Activated T-helper 1 cell treated with Interleukin-2 at 50 U/mL for 16 hours (primary cell): ENCODE measurements at places on chromosomes 4 and X.

DNA sequence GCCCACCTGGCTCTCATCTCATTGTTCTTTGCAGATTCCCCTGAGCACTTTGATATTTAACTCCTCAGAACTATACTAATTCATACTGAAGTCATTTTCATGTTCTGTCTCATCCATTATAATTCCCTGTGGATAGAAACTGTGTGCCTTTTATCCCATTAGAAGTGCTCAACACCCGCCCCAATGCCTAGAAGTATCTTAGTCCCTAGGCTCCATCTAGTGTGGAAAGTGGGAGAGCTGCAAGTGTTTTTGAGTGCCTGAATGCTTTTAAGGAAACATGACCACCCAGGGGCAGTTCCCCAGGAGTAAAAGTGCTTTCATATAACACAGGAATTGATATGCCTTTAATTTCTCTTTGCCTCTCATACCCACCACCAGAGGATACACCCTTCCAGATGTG is 117.0 kb downstream of the CHRDL1 start:
- no peak for DNase-seq

- DNase-seq: no peak
Measured at GRCh38 chr4:148634476-148634875, 192.3 kb upstream of the NR3C2 start.

DNA sequence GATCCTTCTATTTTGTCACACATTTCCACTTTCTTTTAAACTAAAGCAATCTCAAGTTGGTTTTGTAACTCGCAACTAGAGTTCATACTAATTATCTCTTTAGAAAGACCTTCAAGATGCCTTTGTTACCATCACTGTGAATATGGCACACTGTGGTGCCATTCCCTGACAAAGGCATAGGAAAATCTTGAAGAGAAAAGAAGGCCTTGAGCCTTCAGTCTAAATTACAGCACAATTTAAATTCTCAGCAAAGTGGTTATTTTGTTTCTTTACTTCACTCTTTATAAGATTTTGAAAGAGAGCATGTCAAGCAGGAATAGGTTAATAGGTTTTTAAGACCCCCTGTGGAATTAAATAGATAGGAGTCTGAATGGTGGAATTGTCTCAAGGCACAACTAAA is 89.0 kb upstream of the BANK1 start:
- no peak for DNase-seq

DNA sequence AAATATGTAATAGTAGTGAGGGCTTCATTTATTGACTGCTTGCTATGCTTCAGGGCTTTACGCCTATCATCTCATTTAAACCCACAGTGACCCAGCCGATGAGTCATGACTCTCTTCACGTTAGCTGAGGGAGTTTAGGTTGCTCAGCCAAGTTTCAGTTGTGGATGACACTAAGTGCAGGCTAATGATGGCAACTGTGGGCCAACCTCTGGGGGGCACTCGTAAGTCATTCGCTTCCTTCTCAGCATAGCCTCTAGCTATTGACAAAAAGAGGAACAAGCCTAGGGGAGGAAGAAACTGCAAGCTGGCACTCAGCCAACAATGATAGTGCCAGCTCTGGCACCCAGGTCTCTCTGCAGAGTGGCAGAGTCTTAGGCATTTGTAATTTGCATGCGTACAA is 325.0 kb downstream of the ARHGAP10 start:
- peak; percentile 33 for DNase-seq

GRCh38 chr4:94621491-94622080 is 136.2 kb upstream of the BMPR1B start:
- no peak for DNase-seq

DNA sequence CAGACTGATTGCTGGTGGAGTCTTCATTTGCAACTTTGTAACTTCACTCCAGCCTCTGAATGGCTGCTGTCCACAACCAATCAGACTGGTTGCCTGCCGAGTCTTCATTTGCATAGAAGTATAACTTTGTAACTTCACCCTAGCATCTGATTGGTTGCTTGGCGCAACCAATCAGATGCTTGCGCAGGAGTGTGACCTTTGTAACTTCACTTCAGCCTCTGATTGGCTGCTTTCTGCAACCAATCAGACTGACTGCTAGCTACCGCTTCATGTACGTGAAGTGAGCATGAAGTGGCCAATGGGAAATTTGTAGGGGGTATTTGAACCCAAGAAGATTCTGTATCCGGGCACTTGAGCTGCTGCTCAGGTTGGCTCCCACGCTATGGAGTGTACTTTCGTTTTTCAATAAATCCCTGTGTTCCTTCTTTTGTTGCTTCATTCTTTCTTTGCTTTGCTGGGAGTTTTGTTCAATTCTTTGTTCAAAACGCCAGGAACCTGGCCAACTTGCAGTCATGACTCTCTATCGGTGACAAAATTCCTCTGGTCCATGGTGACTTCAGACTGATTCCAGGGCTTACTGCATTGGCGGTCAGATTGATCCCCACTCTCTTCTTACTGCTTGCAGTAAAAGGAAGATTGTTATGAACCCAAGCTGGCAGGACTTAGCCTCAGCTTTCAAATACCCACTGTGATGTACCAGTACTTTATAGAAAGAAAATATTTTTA is 46.4 kb upstream of the FGG start:
- DNase-seq: no peak

- no peak for DNase-seq
Measured at GRCh38 chrX:139738581-139738980, 30.6 kb upstream of the MCF2 start.

DNA sequence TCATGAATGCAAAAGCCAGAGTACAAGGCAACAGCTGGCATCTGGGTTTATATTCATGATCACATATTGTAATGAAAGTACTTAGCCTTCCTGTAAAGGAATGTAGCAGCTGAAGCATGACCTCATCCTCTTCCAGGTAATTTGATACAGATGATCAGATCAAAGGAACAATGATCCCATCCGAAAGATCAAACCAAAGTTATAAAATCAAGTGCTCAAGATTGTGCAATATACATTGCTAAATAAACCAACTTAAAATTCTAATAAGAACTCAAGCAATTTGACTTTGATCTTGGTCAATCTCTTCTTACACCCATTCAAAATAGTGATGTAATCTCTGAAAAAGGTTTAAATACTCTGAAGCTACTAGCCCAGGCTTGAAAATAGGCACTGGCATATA is 113.1 kb upstream of the INPP4B start:
- no peak for DNase-seq

- no peak for DNase-seq
Measured at GRCh38 chr4:100889898-100890297, 372.1 kb upstream of the EMCN start.

DNA sequence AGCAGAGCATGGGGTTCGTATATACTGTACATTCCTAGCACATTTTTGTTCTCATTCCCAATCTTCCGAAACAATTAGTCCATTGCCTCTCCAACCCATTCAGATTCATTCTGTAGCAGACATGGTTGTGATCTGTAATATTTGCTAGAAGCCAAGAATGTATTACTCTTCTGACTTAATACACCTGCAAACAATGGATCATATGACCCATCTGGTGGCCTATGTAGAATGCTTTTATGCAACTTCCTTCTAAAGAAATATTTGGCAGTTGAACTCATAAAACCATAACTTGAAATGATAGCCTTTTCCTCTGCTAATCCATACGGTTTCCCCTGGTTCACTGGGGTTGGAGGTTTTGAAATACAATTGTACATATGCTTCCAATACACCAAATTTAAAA is 32.8 kb upstream of the SGMS2 start:
- no peak for DNase-seq

- no peak for DNase-seq
Measured at GRCh38 chrX:12304261-12304660, 166.0 kb downstream of the FRMPD4 start.

DNA sequence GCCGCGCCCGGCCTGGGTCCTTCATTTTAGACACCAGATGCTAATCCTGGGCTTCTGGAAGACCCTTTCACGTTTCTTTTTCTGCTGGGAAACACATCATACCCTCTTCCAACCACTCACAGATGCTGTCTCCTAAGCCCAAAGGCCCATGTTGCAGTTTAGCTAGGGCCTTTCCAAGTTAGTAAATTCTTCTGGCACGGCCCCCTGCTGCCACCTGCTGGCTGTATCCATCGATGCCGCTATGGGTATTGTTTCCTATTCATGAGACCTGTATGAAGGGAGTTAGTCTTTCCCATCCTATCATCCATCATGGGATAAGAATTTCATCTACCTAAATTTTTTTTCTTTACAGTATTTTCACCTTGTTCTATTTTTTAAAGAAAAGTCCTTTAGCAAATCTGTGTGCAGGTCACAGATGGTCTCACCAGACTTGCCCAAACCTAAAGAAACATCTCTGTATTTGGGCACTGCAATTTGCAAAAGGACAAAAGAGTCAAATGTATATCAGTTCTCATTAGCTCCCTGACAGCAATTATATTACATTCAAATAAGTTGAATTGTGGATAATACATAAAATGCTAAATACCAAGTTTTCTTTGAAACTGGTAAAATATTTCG is 37.8 kb upstream of the SLC9A7 start:
- DNase-seq: peak; percentile 29

GRCh38 chr4:176780995-176781738 is 11.6 kb downstream of the VEGFC start:
- DNase-seq: no peak

GRCh38 chrX:40976981-40977380 is 108.3 kb upstream of the USP9X start:
- DNase-seq: no peak

GRCh38 chr4:122156819-122157218 is 4.7 kb downstream of the BLTP1 start:
- DNase-seq: no peak

- DNase-seq: no peak
Measured at GRCh38 chr4:152106113-152106763, 345.4 kb upstream of the GATB start.

DNA sequence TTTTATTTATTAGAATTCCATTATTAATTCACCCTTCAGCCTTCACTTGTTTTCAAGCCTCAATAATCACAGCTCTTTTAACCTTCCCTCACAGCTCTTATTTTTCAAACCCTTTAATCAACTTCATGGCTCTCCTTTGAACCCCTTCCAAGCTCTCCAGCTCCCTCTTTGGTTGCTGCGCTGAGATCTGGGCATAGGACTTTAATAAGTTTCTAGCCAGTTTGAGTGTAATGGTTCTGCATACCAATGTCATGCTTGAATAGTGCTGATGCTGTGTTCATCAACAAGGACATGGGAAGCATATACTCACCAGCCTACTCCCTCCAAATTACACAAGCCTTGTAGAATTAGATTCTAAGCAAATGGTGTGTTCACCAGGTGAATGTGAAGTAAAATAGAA is 3.5 kb upstream of the RNF212 start:
- no peak for DNase-seq

GRCh38 chrX:53056292-53056691 is 7.7 kb downstream of the GPR173 start:
- no peak for DNase-seq
